ENCODE measurements at places on chromosomes 6 and 20. TPM values are rescaled to one million over a fixed set of nuclear protein-coding genes. Genes with fewer than 3 reads are reported as not detected.

DDO gene
- total RNA-seq = not detected

TMC2 gene
- not detected for total RNA-seq

LPIN3 gene
- total RNA-seq = 0.86 TPM

KIF25 gene
- total RNA-seq = not detected

TUBB2B gene
- 0.67 TPM for total RNA-seq

AGPAT4 gene
- 3.5 TPM for total RNA-seq

SLA2 gene
- total RNA-seq = 53.5 TPM

Data from activated CD8-positive, alpha-beta T cell treated with anti-CD3 and anti-CD28 coated beads for 36 hours (primary cell).